ENCODE measurements at places on chromosomes 3 and 15.

- DNase-seq, result peak; percentile 5
These were observed 22.0 kb downstream of the COL6A6 start for GRCh38 chr3:130539005-130539404.

DNA sequence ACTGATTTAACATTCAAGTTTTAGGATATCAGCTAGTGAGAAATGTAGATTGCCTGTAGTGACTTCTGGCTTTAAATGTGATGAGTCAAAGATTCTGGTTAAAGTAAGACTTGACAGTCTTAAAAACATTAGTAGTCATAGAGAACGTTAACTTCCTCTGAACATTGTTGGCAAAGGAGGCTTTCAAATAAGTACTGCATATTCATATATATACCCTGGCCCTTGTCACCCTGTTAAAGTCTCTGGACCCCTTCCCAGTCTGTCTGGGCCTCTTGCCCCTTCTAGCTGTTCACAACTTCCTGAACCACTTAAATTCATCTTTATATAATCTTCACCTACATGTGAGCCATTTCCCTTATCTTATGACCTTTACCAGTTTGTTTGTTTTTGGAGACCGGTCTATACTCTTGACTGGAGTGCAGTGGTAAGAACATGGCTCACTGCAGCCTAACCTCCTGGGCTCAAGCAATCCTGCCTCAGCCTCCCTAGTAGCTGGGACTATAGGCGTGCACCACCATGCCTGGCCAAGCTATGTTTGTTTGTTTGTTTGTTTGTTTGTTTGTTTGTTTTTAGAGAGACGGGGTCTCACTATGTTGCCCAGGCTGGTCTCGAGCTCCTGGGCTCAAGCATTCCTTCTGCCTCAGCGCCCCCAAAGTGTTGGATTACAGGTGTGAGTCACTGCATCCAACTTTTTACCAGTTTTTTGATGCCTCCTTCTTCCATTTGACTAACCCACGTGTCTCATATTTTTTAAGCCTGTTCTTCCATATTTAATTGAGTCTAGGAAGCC lies 64.4 kb upstream of the CRTC3 start:
- DNase-seq, result no peak

DNA sequence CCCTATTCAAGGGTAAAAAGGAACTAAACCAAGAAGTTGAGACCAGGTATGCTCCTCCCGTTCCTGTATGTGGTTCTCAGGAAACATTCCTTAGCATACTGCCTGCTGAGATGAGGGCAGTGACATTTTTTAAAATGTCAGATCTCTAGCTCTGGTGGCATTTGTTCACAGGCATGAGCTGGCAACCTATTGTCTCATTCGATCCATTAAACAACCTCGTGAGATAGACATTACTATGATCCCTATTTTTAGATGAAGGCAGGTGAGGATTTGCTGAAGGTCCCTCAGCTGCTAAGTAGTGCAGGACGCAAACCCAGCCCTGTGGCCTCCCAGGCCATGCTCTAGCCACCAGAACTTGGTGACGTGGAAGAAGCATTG lies 74.9 kb downstream of the SIDT1 start:
- DNase-seq, result no peak

GRCh38 chr15:87741350-87741749 lies 515.2 kb downstream of the NTRK3 start:
- no peak for DNase-seq

GRCh38 chr15:49979705-49980382 lies 139.2 kb downstream of the ATP8B4 start:
- DNase-seq, result no peak

- no peak for DNase-seq
These were observed 19.3 kb upstream of the SLC12A8 start for GRCh38 chr3:125231895-125232294.

GRCh38 chr3:8610951-8611350 lies 33.6 kb downstream of the SSUH2 start:
- DNase-seq, result no peak

- DNase-seq, result peak; percentile 29
These were observed 10.6 kb upstream of the ITPKA start for GRCh38 chr15:41483115-41483514.

DNA sequence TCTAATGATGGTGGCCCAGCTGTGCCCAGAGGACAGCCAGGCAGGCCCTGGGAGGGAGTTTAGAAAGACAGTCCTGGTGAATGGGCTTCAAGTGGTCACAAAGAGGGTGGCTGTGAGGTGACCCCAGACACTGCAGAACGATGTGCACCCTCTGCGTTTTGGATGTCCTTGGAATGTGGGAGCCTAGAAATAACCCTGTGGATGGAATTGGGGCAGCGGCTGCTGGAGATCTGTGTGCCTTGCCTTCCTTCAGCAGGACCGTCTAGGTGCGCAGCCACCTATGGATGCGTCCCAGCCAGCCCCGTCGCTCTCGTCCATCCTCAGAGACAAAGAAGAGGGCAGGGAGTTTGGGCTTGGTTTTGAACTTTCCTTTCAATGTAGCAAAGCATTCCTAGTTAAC lies 46.5 kb downstream of the KLHL25 start:
- no peak for DNase-seq

- no peak for DNase-seq
These were observed 59.9 kb downstream of the LIPC start for GRCh38 chr15:58491499-58492202.

DNA sequence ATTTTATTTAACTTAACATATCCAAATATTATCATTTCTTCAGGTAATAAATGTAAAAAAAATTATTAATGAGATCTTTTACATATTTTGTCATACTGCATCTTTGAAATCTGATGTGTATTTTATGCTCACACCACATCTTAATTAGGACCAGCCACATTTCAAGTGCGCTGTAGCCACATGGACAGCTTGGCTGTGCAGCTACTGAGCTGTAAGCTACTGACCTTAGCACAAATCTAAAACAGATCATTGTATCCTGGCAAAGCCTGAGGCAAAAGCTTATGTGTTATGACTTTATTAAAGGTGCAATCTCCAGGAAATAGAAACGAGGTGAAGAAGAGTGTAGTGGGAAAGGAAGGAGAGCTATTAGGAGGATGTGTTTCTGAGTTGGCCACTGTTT lies 126.7 kb upstream of the UBE2E2 start:
- no peak for DNase-seq

DNA sequence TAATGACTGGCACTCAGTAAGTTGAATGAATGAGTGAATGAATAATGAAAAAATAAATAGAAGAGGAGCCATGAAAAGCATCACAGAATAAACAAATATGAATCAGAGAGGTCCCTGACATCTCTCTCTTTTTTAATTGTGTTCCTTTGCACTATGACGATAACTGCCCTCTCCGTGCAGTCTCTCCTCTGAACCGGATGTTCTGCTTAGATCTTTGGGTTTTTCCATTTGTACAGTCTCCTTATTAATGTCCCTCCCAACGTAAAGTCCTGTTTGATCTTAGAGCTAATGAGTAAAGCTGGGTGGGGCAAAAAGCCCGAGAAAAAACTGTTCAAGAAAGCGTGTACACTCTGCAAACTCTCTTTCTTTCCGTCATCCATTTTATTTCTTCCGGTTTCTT lies 28.3 kb upstream of the BHLHE40 start:
- DNase-seq, result no peak

- no peak for DNase-seq
These were observed 80.0 kb downstream of the AAGAB start for GRCh38 chr15:67174446-67174845.

DNA sequence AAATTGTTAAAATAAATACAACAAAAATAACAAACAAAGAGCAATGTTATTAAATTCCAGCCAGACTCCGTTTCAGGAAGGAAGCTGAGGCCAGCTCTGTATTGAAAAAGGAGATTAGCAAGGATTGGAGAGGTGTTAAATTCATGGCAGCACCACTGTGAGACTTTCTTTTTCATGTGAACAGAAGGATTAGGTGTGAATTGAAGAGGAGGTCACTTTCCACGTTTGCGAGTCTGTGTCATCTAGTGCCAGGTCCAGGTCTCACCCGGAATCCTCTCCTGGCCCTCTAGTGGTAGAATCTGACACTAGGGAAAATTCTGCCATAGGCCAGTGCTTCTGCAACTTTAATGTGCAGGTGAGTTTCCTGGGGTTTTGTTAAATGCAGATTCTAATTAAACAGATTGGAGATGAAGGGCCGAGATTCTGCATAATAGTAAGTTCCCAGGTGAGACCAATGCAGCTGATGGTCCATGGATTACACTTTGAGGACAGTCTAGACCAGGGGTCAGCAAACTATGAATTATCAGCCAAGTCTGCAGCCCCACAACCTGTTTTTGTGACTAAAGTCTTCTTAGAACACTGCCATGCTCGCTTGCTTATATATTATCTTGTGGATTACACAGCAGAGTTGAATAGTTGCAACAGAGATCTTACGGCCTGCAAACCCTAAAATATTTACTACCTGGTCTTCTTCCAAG lies 9.2 kb upstream of the SLC6A1 start:
- no peak for DNase-seq

GRCh38 chr15:48777645-48778330 lies 33.1 kb downstream of the CEP152 start:
- DNase-seq, result no peak

DNA sequence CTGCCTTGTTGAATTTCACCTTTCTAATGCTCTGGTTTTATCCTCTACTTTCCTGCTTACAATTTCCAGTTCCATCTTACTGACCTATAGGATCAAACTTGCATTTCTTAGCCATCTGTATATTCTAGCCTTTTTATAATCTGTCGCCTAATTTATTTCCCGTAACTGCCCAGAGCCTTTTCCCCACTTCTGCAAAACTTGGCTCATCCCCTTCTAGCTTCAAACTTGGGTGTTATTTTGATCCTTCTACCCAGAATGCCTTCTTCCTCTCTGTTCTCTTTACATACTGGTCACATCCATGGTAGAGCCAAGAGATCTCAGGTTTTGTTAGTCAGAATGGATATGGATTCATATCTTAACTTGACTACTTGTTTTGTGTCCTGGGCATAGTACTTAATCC lies 2.6 kb downstream of the SACM1L start:
- DNase-seq, result no peak

DNA sequence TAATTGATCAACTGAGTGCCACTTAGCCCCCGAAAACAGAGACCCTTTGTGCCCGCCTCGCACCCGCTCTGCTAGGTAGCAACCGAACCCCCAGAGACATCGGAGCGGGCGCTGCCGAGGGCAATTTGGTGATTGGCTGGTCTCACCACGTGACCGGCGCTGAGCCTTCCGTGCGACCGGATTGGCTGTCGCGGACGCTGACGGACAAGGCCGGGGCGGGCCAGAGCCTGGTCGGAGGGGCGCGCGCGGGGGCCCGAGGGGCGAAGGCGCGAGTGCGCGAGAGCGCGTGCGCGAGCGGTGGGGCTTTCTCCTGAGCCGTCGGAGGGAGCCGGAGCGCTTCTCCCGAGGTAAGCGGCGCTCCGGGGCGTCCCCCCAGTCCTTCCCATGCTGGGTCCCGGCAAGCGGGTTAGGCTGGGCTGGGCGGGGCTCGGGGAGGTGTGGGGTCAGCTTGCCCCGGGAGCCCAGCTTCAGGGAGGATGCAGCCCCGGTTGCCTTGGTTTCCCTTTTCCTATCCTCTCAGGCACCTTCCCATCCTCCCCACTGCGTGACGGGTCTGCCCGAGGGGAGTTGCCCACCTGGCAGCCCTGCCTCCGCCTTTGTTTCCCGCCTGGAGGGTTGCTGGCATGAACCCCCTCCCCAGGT lies at the start of gene TMEM108:
Gene TMEM108, plus strand, starts transcription at position 303 of the 642 bp plus-strand sequence.
- DNase-seq, result no peak

GRCh38 chr3:154842536-154842935 lies 237.6 kb upstream of the MME start:
- no peak for DNase-seq

DNA sequence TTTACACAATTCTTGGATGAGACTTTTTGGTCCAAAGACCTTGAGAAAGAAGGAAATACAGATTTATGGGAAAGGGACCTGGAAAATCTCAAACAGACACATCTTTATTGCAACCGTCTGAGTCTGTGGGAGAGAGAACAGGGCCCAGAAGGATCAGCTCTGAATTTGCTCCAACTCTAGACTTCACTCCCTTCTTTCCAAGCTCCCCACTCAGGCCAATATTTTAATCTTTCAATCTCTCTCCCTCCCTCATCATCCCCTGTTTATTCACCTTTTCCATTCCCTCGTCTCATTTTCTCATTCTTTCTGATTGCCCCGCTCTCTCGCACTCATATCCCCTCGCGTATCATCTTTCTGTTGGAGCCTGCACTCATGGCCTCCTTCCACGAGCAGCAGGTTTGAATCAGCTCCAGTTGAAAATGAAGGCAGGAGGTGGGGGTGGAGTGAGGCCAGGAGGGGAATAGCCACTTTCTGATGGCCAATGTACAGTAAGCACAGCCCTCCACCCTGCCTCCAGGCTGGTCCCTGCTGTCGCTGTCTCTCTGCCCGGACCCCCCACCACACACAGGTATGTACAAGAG lies 63.6 kb upstream of the BOC start:
- DNase-seq, result no peak

- no peak for DNase-seq
These were observed 389.9 kb upstream of the RGMA start for GRCh38 chr15:93478947-93479346.

DNA sequence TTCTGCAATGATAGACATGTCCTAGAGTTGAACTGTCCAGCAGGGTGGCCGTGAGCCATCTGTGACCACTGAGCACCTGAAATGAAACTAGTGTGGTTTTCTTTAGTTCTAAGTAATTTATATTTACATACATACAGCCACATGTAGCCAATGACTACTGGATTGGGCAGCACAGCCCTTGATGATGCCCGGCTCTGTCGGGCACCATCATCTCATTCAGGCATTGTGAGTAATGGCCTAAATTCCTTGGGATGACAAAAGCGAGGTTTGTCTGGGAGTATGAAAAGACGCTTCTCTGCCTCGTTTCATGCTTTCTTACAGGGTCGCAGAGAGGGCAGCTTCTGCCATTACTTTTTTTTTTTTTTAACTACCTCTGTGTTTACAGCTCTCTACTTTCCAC lies 251.9 kb upstream of the HES1 start:
- no peak for DNase-seq

GRCh38 chr15:35698331-35698730 lies 152.4 kb upstream of the DPH6 start:
- no peak for DNase-seq

GRCh38 chr15:89429986-89430385 lies 66.4 kb downstream of the RHCG start:
- DNase-seq, result no peak

DNA sequence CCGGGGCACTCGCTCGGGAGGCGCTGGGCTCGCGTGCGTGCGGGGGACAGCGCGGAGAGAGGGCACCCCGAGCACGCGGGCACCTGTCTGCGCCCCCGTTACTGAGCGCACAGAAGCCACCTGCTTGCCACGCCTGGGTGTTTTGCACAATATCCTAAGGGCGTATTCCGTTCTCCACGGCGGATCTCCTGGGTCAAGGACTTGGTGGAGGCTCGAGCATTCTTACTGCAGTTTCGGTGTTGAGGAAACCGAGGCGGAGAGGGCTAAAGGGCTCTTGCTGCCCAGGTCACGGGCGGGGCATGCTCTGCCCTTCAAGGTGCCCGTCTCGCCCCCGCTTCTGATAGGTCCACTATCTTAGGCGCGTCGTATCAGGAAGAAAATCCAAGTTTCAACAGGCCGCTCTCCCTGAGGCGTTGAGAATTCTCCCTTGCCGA lies 526 bp downstream of the GPD1L start:
- DNase-seq, result no peak

GRCh38 chr3:184337399-184337714 lies at the start of gene FAM131A:
FAM131A (plus strand) TSS chr3:184337600; CDS start chr3:184337631, 31 bp downstream.
- no peak for DNase-seq
